ENCODE measurements at places on chromosomes 5 and 9.

DNA sequence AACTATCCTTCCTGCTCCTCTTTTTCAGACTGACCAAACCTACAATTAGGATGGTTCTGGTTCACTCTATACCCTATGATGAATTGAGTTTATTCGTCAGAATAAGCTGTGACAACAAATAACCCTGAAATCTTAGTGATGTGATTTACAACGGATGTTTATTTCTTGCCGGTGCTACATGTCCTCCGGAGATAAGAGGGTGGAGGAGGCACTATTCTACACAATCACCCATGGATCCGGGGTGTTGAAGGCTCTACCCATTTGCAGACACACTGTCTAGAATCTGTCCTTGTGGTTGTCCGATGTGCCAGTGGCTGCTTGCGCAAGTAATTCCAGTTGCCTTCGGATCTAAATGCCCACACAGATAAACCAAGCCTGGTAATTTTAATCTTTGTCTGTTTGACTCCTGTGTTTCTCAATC is 44.7 kb downstream of the CDC14B start:
- no peak for DNase-seq

DNA sequence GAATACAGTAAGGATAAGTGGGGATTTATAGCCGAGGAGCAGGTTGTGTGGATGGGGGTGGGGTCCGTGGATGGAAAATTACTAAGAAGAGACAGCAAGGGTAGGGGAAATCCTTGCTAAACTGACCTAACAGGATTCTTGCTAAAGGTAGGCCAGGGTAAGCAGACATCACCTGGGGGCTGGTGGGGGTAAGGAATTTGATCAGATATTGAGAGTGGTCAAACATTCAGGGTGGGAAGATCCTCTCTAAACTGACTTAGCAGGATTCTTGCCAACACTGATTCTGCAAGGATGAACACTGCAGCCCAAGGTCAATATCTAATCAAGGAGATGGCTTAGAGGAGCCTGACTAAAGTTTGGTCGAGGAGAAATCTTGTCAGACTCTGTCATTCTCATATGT is 2.7 kb upstream of the PLGRKT start:
- no peak for DNase-seq

- DNase-seq = peak; percentile 67
Measured at GRCh38 chr9:136095070-136096058, at the start of gene NACC2. TSS of gene NACC2 (minus strand) at chr9:136095289. CDS start at chr9:136050521, 44,768 bp downstream.

DNA sequence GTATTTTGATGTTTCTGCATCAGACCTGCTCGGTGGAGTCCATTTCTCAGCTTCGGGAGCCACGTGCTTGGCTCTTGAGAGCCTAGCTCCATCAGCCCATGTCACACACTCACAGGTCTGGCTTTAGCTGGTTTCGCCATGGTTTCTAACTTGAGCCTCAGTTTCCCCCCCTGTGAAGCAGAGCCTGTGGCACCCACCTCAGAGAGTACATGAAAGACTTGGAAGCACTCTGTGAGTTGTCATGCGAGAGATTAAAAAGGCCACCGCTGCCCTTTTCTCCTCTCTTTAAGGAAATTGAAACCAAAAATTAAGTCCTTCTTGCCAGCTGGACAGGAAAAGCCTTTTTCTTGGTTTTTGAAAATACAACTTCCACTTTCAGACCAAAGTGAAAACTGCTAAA is 8.8 kb downstream of the TENT4A start:
- DNase-seq = no peak

GRCh38 chr5:15367489-15367888 is 132.5 kb upstream of the FBXL7 start:
- no peak for DNase-seq

- DNase-seq = no peak
Measured at GRCh38 chr9:19623941-19624340, 164.9 kb downstream of the SLC24A2 start.

GRCh38 chr5:9540791-9541190 is 5.1 kb downstream of the SEMA5A start:
- peak; percentile 69 for DNase-seq

GRCh38 chr5:76180814-76181805 is 97.9 kb downstream of the SV2C start:
- no peak for DNase-seq

DNA sequence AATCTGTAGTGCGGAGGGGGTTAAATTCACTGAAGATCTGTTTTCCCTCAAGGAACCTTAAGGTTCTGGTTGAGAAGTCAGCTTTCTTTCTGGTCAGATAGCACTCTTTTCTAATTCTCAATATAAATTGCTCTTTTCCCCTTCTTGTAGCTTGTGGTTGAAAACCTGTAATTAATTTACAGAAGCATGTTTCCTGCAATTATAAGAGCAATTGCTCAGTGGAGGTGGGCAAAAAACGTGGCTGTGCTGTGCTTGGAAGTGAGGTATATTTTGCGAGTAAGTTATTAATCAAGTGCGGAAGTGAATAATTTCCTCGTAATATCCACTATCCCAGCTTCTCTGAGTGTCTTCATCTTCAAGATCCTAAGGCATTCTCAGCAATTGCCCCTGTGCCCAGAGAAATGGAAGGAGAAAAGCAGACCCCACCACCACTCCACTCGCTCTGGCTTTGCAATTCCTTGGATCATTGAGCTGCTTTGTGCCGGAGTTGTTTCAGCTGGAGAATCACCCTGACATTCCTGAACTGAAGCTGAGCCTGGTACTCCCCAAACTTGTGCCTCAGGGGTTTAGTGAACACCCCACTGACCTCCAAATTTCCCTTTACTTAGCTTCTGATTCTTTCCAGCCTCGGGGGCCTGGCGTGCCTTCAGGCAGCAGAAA is 140.6 kb downstream of the LRRC70 start:
- no peak for DNase-seq

GRCh38 chr9:7784472-7784871 is 15.1 kb downstream of the DMAC1 start:
- DNase-seq = no peak

GRCh38 chr9:126615245-126615790 is 1.6 kb downstream of the LMX1B start:
- peak; percentile 18 for DNase-seq

DNA sequence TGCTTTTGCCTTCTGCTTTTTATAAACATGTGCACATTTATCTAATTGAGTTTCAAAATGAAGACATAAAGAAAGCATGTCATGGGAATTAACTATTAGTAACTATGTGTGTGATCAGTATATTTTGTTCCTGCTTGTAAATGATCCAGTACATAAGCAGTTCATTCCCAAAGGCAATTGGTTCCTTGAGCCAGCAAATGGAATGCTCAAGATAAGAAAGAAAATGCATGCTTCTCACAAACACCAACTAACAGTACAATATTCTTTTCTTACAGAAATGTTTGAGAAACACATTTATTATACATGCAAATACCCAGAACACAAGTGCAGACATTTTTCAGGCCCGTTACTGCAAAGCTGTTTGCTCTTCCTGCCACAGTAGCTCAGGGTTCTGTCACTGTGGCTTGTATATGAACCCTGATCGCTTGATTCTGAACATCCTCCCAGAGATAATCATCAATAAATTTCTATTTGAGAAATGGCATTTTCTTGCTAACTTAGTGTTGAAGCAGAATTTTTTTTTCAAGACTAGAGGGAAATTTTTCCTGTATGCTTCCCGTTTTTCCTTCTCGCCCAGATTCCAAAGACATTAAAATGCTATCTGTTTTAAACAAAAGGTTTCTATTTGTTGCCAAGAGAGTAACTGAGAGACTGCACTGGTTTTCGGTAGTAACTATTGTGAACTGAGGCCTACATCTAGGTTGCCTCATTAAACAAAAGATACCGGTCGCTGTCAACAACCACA is 1.9 kb downstream of the GNAQ start:
- DNase-seq = peak; percentile 18

GRCh38 chr9:116497095-116497890 is 189.8 kb upstream of the TRIM32 start:
- peak; percentile 48 for DNase-seq

DNA sequence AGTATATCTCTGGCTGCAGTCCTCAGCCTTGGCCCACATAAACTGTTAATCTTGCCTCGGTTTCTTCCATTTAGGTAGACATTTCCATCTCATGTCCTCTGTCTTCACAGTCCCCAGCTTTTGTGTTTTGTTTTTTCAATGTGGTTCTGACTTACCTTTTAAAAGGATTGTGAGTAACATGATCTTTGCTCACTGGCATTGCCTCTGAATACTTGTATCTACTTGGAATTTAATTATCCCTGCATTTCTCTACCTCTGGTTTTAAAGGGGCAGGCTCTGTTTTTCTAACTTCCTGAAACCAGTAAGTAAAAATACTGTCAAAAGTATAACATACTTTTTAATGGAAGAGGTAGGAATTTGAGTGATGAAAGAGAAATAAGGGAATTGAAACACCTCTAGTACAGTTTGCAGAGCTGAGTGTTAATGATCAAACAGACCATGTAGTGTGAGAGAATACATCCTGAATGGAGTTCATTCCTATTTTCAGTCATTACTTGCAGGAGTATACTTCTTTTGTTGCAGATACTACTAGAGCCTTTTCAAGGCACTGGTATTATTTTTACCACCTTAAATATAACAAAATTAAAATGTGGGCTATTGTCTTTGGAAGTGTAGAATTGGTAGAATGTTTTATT is 62.6 kb downstream of the MTREX start:
- no peak for DNase-seq

DNA sequence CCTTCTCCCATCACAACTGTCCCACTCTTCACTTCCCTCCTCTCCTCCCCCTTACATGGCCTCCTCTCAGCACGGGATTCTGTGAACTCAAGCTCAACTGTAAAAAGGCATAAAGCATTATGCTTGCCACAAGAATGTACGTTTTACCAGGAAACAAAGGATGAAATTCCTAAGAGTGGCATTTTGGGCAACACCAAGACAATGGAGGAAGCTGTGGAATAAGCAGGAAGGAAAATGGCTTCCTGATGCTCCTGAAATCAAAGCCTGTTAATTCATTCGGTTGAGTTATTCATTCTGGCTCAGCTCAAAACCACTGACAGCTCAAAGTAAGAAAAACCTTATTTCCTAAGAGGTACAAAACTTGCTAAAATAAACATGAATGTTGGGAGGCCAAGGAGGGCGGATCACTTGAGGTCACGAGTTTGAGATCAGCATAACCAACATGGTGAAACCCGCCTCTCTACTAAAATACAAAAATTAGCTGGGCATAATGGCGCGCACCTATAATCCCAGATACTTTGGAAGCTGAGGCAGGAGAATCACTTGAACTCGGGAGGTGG is 40.8 kb upstream of the DMRT1 start:
- peak; percentile 1 for DNase-seq

- DNase-seq = peak; percentile 60
Measured at GRCh38 chr5:145244788-145245187, 590.4 kb downstream of the PRELID2 start.

DNA sequence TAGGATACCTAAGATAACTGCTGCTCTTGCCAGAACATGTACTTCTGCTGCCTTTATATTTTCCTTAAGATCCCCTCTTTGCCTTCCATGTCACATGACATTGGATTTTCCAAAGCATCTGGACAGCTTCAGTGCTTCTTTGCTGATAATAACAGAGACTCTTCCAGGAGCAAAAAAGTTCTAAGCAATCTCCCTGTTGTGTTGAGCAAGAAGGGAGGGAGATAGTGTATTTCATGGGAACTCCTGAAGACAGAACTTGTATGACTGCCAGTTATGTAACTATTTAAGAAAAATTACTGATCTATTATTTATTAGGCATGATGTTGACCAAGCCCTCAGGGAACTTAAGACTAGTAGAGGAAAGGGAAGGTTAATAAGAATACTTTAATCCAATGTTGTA is 454.7 kb downstream of the SPATA31D1 start:
- no peak for DNase-seq

DNA sequence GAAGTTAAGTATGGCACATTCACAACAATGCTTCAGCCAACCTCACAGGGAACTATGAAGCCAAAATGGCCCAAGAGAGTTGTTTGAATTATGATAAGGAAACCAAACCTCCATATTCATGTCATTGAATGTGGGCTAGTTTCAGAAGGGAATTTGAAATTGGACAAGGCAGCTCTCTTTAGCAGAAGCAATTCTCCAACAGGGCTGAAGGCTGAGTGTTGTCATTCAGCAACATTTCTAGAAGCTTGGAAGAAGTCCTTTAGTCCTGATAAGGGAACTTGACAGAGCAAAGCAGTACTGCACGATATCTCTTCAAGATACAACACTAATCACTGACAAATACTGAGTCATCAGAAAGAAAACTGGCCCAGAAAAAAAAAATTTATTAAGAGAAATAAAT is 115.4 kb downstream of the SLC25A46 start:
- DNase-seq = no peak

GRCh38 chr5:159419576-159419975 is 89.3 kb upstream of the IL12B start:
- DNase-seq = no peak

GRCh38 chr9:114050646-114051045 is 27.5 kb downstream of the AMBP start:
- DNase-seq = no peak

GRCh38 chr9:38229104-38229500 is 160.1 kb upstream of the SHB start:
- no peak for DNase-seq

GRCh38 chr9:13264788-13265187 is 14.7 kb downstream of the MPDZ start:
- no peak for DNase-seq

DNA sequence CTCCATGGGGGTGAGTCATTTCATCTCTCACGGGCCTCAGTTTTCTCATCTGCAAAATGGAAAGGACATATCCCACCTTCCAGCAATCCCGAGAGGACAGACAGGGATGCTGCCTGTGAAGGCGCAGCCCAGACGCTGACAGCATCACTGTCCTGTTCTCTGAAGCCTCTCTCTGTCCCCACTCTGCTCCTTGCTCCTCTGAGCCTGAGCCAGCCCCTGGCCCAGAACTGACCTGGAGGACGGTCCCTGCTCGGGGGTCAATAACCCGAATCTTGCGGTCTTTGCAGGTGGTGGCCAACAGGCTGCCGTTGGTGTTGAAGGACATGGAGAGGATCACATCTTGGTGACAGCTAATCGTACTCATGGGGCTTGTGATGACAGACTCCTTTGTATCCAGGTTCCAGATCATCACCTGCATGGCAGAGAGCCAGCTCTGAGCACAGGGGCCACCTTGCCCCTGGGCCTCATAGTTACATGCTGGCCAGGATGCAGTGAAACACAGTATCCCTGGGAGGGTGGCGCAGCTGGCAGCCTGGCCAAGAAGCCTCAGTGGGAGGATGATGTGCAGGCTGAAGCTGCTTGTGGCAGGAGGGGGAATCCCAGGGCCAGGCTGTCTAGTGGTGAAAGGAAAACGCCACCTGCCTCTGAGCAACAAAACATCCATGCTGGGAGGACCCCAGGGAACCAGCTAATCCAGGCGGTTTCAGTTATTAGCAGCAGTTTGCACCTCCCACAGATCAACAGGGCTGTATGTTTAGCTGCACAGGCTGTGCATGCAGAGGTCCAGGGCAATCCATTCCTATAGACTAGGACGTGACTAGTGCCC is 14.0 kb upstream of the TRIM14 start:
- no peak for DNase-seq

All from fibroblast of skin of right biceps (primary cell).